ENCODE measurements at places on chromosomes 1 and 21.
A peak's percentile ranks its signal among the peaks of the same experiment; 100 is the strongest.

DNA sequence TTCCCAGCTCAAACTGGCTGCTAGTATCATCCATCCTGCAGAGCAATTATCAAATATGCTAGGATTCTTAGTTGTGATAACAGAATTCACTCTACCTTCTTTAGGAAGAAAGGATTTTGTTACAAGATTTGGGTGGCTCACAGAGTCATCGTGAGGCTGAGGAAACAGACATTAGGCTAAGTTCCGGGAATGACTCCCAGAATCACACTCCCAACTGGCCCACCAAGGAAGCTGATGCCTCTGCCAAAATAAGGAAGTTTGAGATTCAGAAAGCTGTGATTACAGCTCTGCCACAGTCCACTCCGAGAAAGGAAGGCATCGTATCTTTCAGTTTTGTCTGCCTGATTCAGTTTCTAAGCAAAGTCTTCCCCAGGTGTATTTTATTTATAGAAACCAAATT is 50.6 kb upstream of the LYPLAL1 start:
- no peak for DNase-seq

DNA sequence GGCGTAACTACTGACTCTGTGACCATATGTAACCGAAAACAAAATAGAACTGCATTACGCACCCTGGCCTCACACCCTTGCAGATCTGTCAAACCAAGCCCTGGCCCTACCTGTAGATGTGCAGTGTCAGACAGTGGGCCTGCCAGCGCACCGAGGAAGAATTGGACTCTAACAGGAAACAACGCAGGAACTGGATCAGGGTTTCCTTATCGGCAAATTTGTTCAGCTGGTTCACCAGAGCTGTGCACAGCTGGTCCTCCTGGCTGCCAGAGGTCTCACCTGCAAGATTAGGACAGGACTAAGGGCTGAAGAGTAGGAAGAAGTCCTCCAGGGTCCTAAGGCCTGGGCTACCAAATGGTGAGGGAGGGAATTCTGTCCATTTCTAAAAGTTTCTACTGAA is 90.0 kb downstream of the UBR4 start:
- DNase-seq = no peak

- no peak for DNase-seq
Measured at GRCh38 chr1:57329001-57329527, 94.8 kb downstream of the DAB1 start.

- DNase-seq = no peak
Measured at GRCh38 chr1:113860891-113861290, 10.6 kb downstream of the PTPN22 start.

- no peak for DNase-seq
Measured at GRCh38 chr1:44135886-44136285, 5.5 kb downstream of the KLF18 start.

- no peak for DNase-seq
Measured at GRCh38 chr1:75618382-75618781, 7.5 kb upstream of the SLC44A5 start.

- DNase-seq = no peak
Measured at GRCh38 chr1:98516306-98516705, 145.2 kb upstream of the SNX7 start.

DNA sequence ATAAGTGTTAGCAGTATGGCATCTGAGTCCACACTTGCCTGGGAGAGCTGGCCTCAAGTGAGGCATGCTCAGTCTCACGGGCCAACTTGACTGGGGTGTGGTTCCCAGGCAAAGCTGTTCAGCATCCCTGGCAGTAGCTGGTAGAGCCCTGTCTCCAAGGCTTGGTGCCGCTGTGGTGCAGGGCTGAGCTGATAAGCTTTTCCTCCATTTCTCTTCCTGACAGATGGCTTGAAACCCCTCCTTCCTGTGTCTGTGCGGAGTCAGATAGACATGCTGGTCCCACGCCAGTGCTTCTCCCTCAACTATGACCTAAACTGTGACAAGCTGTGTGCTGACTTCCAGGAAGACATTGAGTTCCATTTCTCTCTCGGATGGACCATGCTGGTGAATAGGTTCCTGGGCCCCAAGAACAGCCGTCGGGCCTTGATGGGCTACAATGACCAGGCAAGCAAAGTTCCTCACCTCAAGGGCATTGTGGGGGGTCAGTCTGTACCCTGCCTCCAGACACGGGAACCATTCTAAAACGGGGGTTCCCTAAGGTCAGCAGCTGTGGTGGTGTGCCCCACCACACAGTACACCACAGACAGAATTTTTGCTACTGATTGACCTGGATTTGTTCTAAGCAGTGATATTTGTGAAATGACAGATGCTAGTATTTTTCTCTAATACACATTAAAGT is 13.7 kb upstream of the MIIP start:
- DNase-seq = no peak

GRCh38 chr1:143611159-143611558 is 360.6 kb downstream of the FAM72C start:
- DNase-seq = peak; percentile 11

GRCh38 chr1:111099289-111099688 is 40.6 kb downstream of the DRAM2 start:
- no peak for DNase-seq

- no peak for DNase-seq
Measured at GRCh38 chr1:170594066-170594626, 62.2 kb downstream of the GORAB start.

DNA sequence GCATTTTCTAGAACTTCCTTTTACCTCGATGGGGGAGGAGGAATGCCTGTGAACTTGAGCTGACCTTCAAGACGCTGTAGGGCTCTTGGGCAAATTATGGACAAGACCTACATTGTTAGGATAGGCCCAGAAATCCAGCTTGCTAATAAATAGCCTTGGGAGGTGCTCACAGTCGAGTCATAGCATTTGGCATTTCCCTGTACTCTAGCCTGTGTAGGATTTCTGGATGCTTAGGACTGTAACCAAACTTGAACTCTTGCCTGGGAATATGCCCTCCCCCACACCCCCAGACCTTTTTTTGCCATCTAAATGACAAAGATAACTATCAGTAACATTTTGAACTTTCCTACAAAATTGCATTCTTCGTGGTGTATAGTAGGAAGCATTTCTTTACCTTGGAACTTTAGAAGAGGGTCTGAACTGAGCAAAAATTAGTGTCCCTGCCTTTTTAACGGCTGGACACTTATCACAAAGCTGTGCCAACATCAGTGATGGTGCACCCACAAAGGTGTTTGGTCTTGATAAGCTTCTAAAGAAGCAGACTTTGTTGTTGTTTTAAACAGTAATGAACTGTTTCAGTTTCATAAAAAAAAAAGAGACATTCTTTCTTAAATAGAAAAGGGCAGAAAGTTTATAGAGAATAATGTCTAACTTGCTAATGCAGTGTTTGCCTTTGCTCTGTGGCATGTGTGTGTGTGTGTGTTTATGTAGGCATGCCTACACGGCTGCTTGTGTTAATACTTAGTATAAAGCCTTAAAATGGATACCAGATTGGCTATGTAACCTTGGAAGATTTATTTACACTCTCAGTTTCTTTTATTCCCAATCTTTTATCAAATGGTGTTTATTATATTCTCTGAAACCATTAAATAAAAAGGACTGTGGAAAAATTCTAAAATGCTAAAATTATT is 88.2 kb downstream of the NFIA start:
- DNase-seq = no peak

DNA sequence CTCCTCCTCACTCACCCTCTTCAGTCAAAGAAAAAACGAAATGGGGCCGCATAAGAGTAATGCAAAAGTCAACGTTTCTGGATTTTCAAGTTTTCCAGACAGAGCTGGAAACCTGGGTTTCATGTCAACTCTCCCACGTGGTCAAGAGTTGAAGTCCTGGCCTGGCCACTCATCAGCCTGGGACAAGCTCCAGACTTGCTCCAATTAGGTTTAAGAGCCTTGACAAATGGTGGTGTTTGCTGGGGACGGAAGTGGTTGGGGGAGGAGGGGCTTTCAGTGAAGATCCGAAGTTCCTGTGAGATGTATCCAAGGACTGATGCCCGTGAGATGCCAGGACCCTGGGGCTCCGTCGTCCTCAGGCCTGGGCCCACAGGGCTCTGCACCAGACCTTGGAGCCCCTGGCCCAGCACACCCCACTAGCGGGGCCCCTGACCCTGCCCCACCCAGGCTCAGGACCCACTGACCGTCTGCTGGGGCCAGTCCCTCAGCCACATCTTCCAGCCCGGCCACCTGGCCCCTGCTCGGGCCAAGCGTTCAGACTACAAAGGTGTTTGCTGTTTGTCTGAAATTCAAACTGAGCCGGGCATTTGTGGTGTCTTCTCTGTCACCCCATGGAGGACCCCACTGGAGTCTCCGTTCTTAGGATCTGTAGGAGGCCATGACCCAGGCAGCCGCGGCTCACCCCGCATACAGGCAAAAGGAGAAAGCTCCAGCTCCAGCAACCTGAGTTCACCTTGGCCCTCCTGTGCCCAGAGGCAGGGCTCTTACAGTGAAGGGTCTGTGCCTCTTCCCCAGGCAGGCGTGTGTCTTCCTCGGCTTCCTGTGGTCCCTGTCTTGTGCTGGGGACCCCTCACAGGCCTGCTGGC is 53.3 kb downstream of the SIK1 start:
- no peak for DNase-seq

DNA sequence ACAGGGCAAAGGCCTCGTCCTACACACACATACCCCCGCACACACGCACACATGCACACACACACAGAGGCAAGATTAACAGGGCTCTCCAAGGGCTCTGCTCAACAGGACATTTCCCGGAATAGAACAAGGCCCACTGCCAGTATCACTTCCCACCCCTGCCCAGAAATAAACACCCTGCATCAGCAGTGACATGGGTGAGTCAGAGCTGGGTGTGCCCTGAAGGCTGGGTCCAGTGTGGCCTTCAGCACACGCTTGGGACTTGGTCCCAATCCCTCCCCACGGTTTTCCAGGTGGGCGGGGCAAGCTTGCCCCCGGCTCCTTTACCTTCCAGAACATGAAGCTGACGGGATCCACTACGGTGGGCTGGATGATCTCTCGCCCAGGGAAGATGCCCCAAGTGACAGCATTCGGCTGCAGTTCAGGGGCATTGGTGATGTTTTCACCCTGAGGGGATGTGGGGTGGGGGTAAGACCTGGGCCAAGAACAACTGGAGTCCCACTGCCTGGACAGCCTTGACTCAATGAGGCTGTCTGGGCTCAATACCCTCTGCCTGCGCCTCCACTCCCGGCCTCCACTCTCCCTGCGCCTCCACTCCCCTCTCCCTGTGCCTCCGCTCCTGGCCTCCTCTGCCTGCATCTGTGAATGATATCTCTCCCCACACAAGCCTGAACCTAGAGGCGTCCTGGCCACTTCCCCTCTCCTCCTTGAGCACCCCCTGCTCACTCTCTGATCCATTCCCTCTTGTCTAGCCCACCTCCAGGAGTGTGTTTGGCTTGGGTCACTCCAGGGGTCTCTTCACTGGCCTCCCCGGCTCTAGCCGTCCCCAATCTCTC is 14.7 kb downstream of the MTHFR start:
- no peak for DNase-seq

DNA sequence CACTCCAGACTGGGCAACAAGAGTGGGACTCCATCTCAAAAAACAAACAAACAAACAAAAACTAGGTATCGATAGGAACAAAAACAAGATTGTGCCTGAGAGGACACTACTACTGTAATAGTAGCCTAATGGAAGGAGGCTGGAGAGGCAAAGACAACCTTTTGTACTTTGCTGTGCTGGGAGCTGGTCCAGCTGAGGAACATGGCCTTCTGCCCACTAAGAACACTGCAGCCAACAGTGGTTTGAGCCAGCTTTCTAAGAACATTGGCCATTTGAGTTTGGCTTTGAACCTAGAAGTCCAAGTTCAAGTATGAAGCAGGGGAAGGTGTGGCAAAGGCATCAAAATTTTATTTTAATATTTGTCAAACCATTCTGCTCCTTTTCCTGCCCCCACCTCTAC is 22.7 kb upstream of the RGS8 start:
- DNase-seq = no peak

GRCh38 chr1:7455796-7456721 is 315.0 kb upstream of the VAMP3 start:
- DNase-seq = no peak

DNA sequence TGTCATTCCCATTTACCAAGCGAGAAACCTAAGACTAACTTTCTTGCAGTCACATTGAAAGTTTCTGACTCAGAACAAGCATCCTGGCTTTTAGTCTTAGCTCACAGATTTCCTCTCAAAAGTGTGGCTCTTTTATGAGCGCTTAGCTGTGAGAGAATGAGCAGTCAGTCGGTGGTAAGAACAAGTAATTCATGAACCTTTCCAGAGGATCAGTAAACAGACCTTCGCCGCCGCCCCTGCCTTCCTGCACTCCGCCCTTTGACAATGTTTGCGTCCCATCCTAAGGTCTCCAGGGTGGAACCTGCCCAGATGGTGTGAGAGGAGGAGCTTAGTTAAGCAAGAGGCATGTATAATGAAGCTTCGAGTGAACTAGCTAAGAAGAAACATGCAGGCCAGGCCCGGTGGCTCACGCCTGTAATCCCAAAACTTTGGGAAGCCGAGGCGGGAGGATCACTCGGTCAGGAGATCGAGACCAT is 142.4 kb downstream of the GLUL start:
- peak; percentile 75 for DNase-seq

GRCh38 chr1:77220687-77221463 is 1.6 kb upstream of the PIGK start:
- DNase-seq = no peak

DNA sequence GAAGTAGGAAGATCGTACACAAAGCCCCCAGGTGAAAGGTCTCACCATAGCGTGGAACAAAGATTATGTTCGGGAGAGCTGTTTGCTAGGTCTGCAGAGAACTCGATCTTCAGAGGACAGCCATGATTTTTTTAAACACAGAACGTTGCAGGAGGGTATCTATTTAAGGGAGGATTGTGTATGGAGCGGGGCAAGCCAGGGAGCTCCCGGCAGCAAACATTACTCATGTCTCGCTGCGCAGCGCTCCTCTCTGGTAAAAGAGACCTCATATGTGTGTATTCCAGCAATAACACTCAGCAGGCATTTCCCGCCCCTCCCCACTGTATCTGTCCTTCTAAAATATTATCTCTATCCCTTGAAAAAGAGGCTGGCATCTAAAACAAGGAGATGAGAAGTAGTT is 2.7 kb downstream of the GLIS1 start:
- DNase-seq = no peak

DNA sequence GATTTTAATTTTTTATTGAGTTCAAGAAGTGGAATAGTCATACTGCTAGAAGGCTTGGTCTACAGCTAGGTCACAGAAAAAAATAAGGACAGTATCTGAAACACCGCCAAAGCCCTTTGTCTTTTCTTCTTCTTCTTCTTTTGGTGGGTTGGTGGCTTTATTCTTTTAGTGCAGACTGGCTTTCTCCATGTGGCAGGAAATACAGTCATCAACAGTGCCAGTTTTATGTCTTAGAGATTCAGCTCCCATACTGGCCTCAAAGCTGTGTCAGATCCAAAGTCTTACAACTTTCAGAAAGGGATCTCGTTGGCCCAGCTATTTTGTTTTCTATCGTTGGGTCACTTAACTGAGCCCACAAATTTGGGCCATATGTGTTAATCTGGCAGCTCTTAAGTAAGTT is 58.2 kb downstream of the FNBP1L start:
- no peak for DNase-seq

- DNase-seq = no peak
Measured at GRCh38 chr1:176694713-176695112, 231.7 kb downstream of the PAPPA2 start.

- no peak for DNase-seq
Measured at GRCh38 chr21:33401630-33401992, 1.6 kb upstream of the IFNGR2 start.

GRCh38 chr1:21933397-21934248 is 3.5 kb downstream of the HSPG2 start:
- no peak for DNase-seq
